Activated CD4-positive, alpha-beta T cell treated with anti-CD3 and anti-CD28 coated beads, Interleukin-2, amount 10 ng/mL, durations not matched to agents 24 days and 14 days (primary cell): ENCODE measurements at places on chromosomes 7 and 10.

GRCh38 chr7:51160990-51161615 lies 155.5 kb downstream of the COBL start:
- peaks cover 5% of the 10 kb centered on the region for H3K4me1 ChIP-seq
- H3K4me3 ChIP-seq, result no peak overlapping the region
- DNase-seq, result peak; percentile 83
- peaks cover 25% of the 10 kb centered on the region for H3K27me3 ChIP-seq
- H3K36me3 ChIP-seq, result no peaks in the 10 kb centered on the region

DNA sequence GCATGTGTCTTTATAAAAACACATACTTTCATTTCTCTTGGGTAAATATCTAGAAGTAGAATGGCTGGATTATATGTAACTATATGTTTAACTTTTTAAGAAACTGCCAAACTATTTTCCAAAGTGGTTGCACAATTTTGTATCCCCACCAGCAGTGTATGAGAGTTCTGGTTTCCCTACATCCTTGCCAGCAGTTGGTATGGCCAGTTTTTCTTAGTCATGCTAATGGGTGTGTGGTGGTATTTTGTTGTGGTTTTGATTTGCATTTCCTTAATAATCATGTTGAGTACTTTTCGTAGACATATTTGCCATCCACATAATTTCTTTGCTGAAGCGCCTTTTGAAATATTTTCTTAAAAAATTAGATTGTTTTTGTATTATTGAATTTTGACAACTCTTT lies 60.3 kb downstream of the NEUROG3 start:
- no peak overlapping the region for H3K27ac ChIP-seq
- H3K4me3 ChIP-seq, result no peak overlapping the region
- DNase-seq, result no peak

DNA sequence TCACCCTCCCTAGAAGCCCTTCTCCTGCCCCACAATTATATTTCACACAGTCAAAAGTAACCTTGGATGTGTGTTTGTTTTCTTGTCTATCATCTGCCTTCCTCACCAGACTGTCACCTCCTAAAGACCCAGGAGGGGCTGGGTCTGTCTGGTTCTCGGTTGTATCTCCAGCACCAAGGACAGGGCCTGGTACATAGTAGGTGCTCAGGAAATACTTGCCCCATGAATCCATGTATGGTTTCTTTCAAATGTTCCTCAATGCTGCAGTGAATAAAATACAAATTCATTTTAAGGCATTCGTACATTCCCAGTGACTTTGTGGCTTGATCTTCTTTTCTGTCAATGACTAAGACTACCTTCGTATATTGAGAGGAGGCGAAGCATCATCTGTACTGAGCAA lies 122.9 kb upstream of the ZNF716 start:
- no peaks in the 10 kb centered on the region for H3K4me1 ChIP-seq
- no peak overlapping the region for H3K27ac ChIP-seq
- no peak overlapping the region for H3K4me3 ChIP-seq
- no peak for DNase-seq

- H3K36me3 ChIP-seq, result no peaks in the 10 kb centered on the region
- DNase-seq, result no peak
- H3K4me1 ChIP-seq, result no peaks in the 10 kb centered on the region
- no peak overlapping the region for H3K4me3 ChIP-seq
Observed at GRCh38 chr7:11931307-11931706, 99.3 kb upstream of the THSD7A start.

- H3K4me1 ChIP-seq, result peaks cover 24% of the 10 kb centered on the region
- no peak overlapping the region for H3K27ac ChIP-seq
- DNase-seq, result no peak
Observed at GRCh38 chr10:88791924-88792323, 10.6 kb upstream of the LIPM start.
